Stimulated activated CD4-positive, alpha-beta T cell treated with anti-CD3 and anti-CD28 coated beads, Interleukin-4, amount 100 ng/mL, for 48 hours (primary cell): ENCODE measurements at places on chromosomes 1 and 21.

GRCh38 chr1:68221980-68222373, 10.3 kb downstream of the WLS start:
- DNase-seq = no peak

DNA sequence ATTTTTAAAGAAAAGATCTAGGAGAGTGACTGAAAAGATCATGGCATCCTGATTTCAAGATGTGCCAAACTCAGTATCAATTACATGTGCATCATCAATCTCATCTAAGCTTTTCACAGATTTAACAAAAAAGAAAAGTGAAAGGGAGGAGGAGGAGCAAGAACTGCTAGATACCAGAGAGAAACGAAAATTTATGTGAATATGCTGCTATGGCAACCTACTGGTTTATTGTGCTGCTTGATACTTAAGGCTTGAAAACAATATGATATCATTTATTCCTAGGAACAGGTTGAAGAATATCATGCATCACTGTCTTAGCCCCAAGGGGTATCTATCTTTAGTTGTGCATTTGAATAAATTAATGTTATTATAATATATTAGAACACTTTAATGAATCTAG, 518.5 kb upstream of the ZRANB2 start:
- no peak for DNase-seq

GRCh38 chr21:36883532-36884486, 82.7 kb downstream of the HLCS start:
- no peak for DNase-seq

DNA sequence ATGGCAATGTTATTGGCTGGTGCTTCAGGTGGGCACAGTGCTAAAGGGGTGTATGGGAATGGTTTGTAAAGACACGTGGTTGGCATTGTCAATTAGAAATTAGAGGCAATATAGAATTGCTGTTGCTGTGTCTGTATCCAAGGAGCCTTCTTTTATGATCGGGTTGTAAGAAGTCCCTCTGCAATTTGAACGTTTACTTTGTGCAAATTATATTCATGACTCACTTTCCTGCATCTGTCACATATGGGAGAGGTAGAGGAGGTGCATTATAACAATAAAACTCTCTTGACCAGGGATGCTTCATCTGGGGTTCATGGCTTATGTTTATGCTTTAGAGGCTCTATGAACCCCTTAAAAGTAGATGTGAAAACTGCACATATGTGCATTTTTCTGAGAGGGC, 130.4 kb upstream of the DNAH14 start:
- DNase-seq = no peak

GRCh38 chr1:160866001-160866694, 3.5 kb upstream of the CD244 start:
- DNase-seq = no peak

- DNase-seq = no peak
These were observed 4.6 kb downstream of the GPSM2 start for GRCh38 chr1:108881369-108881768.

GRCh38 chr1:47767741-47768100, 229.5 kb downstream of the TRABD2B start:
- no peak for DNase-seq

DNA sequence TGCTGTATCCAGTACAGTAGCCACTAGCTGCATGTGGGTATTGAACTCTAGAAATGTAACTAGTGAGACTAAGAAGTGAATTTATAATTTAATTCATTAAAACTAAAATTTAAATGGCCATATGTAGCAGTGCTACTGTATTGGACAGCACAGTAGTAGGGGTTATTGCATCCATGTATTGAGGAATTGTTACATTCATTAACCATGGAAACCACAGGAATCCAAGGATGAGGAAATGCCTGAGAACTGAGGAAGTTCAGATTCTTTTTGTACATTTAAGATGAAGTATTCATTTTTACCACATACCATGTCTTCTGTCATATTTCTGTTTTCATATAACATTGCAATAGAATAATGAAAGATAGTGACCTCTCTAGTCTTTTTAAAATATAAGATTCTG, 2.6 kb downstream of the MTF2 start:
- DNase-seq = no peak

GRCh38 chr1:244325056-244325758, 126.5 kb downstream of the ADSS2 start:
- DNase-seq = no peak

- DNase-seq = no peak
These were observed 29.8 kb upstream of the RNF186 start for GRCh38 chr1:19844731-19845495.

DNA sequence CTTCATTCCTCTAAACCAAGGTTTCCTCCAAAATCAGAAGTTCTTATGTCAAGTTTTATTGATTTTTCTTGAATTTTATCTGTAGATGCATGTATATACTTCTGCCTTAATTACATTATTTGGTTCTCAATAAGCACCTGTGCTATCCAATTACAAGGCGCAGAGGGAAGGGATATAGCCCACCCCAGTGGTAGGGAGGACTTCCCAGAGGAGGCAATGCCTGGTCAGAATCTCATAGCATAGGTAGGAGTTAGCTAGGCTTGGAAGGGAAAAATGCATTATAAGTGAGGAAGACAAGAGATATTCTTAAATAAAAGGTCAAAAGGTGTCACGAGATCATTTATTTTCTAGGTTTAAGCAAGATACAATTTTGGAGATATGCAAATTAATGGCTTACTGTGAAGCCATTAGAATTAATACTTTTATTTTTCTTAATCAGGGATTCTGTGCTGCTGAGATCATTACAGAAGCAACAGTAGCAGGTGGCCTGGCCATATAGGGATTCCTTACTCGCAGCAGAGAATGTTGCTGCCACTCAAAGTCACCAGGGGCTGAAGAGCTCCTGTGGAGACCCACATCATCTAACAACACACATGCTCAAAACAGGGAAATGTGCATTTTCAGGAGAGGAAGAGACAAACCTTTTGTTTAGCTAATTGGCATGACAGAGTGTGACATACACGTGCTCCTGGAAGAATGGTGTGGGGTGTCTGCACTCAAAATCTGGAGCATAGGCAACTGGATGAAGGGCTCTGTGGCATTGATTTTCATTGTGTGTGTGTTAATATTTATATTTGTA, 178.3 kb downstream of the ATG4C start:
- DNase-seq = no peak

- DNase-seq = no peak
These were observed 234.8 kb downstream of the FOXD2 start for GRCh38 chr1:47672622-47673021.

GRCh38 chr21:15183813-15184257, 119.0 kb upstream of the NRIP1 start:
- no peak for DNase-seq

GRCh38 chr1:21539933-21540332, 30.7 kb downstream of the ALPL start:
- DNase-seq = no peak

- DNase-seq = no peak
These were observed 79.7 kb downstream of the PBX1 start for GRCh38 chr1:164638492-164639202.

DNA sequence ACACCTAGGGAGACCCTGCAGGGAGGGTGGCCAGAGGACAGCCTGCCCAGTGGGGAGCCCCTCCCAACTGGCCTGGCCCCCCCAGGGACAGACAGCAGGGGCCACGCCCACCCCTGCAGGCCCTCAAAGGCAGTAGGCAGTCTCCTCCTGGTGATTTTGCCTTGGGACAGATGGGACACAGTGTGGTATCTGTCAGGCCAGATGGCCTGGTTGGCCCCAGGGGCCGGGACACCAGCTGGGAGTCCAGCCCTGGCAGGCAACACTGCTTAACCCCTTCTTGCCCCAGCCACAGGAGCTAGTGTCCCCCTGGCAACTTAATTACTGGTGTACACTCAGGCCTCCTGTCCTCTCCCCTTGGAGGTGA, 17.8 kb downstream of the IFFO2 start:
- no peak for DNase-seq

GRCh38 chr1:81654147-81654546, 146.6 kb upstream of the ADGRL2 start:
- DNase-seq = no peak

DNA sequence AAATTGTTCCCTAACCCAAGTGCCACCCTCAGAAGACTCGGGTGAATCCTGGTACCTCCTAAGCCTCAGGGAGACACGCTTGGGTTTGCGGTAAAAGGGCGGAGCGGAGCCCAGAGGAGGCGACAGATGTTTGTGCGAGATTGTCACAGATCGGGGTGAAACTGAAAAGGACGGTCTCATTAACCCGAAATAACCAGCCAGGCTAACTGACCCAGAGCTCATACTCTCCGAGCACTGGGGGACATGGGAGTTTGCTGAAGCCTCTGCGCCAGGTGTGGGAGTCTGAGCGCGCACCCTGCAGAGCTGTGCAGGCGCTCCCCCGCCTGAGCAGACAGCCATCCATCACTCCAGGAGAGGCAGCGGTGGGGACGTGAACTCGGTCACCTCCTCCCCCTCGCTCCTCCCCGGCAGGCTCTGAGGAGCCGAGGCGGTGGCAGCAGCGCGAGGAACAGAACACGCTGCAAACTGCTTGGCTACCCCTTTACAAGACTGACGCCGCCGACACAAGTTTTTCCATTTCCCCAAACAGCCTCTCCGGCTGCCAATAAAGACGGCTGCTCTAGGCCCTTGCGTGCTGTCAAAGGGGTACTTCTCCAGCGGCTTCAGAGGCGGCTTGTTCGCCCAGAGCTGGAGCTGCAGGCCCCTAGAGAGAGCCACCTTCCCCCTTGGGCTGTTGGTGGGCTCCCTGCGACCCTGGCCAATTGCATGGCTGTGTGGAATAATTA, 43.5 kb downstream of the RRAGC start:
- DNase-seq = no peak

DNA sequence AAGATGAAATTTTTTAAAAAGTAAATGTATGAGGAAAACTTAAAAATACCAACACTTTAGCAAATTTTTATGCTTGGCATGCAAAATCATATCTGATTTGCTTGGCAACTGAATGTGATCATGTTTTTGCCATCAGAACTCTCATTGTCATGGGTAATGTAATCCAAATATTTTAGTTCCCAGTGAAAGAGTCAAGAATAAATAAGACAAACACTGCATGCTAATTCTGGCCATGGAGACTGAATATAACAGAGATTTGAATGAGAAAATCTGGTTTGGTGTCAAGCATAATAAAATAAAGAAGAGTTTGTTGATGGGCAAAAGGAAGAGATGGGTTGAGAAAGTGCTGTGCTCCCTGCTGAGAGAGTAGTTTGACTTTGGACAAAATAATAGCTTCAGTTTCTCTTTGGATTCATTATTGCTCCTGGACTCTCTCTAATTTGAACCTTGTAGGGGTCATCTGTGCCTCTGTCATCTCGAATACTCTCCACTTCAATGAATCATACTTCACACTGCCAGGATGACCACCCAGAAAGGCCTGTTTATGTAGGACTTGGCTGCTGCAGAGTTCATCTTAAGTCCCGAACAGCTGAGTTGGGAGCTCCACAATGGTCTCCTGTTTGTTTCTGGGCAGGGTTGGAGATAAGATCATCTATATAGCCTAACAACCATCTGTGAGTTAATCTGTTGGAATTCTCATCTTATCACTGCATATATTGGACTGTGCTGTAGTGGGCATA, 34.4 kb downstream of the ADAMTS1 start:
- no peak for DNase-seq

DNA sequence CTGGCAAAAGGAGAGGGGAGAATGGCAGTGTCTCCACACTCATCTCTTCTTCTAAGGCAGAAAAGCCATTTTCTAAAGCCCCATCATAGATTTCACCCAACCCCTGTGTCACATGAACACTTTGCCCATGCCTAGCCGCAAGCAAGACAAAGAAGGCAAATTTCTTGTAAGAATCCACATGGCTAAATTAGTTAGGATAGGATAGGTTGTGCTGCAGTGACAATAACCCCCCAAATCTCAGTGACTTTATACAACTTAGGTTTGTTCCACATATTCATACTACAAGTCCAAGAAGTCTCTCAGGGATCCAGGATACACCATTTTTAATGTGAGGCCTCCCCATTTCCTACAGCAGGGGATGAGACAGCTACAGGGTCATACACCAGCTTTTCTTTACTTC, 40.8 kb downstream of the MIS18A start:
- DNase-seq = no peak

DNA sequence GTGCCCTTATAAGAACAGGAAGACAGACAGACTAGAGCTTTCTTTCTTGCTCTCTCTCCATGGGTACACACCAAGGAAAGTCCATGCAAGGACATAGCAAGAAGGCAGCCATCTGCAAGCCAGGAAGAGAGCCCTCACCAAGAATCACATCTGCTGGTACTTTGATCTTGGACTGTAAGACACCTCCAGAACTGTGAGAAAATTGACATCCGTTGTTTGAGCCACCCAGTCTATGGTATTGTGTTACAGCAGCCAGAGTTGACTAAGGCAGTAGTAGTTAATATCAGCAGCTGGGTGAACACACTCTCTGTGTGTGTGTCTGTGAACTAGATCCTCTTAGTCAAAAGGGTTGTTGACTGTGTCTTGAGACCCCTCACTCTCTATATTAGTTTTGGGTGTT, 53.8 kb upstream of the PPP2R5A start:
- DNase-seq = no peak

DNA sequence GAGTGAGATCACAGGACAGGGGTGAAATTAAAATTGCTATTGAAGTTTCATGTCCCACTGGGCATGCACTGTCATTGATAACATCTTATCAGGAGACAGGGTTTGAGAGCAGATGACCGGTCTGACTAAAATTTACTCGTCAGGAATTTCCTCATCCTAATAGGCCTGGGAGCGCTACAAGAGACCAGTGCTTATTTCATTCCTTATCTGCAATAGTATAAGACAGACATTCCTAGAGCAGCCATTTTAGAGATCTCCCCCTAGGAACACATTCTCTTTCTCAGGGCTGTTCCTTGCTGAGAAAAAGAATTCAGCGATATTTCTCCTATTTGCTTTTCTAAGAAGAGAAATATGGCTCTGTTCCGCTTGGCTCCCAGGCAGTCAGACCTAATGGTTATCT, 181.4 kb upstream of the ETV3 start:
- no peak for DNase-seq

DNA sequence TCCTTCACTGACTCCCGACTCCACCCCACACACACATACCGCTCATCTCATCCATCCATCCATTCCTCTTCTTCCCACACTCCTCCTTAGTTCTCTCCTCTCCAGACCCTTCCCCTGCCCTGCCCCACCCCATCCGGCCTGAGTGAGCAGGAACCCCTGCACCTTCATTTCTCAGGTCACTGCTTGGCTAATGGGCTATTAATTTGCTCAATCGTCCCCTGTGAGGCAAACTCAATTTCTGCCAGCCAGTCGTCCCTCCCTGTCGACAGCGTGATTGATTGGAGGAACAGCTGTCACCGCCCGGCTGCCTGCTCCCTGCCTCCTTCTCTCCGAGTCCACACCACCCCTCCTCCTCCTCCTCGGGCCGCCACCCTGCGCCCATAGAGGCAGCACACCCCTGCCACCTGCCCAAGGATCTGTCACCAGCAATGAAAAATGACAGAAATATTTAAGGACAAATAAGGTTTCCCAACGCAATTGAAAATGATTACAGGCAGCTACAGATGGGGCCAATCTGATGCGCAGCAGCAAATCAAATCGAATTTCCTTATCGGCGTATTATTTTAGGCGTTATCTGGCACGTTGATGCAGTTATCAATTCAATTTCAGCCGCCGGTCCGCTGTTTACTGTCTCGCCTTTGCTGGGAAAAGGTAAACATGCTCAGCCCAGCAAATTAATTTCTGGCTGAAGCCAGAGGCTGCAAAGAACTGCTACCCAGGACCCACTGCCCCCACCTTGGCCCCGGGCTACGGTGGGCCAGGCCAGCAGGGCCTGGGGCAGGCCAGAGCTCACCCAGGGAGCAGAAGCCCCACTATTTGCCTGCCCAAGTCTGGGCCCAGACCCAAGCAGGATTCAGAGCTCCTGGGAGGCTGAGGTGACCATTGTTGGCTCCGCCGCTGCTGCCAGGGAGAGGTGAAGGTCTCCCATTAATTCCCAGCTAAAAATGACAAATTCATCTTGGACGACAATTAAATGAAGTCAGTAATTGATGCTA, 71.3 kb downstream of the TMEM53 start:
- no peak for DNase-seq
